ENCODE measurements at places on chromosomes 5 and 9. TPM values are rescaled to one million over a fixed set of nuclear protein-coding genes. Genes with fewer than 3 reads are reported as not detected.

GPR150 gene
- total RNA-seq = 1.0 TPM

DNA sequence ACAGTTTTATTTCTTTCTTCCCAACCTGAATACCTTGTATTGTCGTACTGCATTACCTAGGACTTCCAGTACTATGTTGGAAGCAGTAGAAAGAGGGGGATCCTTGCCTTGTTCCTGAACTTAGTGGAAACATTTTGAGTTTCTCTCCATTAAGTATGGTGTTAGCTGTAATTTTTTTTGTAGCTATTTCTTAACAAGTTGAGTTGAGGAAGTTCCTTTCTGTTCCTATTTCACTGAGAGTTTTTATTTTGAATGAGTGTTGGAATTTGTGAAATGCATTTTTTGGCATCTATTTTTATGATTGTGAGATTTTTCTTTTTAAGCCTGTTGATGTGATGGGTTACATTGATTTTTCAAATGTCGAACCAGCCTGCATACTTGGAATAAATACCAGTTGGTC lies 49.0 kb downstream of the FSD1L start:
- no peak for DNase-seq

DNA sequence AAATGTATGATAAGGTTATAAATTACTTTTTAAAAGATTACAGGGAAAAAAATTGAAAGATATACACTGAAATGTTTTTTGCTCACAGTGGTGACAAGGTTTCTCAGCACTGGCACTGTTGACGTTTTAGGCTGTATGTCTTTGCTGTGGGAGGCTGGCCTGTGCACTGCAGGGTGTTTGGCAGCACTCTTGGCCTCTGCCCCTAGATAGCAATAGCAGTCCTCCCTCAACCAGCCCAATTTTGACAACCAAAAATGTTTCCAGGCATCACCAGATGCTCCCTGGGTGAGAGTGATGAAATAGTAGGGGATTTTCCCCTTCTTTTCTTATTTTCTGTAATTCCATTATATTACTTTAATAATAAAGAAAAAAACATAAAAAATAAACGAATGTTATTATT lies 3.3 kb downstream of the CD274 start:
- DNase-seq = no peak

TERT gene
- total RNA-seq = 0.36 TPM

- DNase-seq = no peak
Observed at GRCh38 chr9:91006046-91006445, 204.4 kb downstream of the SYK start.

GRCh38 chr9:22088053-22088716 lies 79.1 kb upstream of the CDKN2B start:
- DNase-seq = no peak

Measured in activated naive CD8-positive, alpha-beta T cell treated with anti-CD3 and anti-CD28 coated beads, Interleukin-2, amount 10 ng/mL, durations not matched to agents 7 days and 5 days (primary cell).